ENCODE measurements at places on chromosomes 5 and 9.

- no peak for DNase-seq
Observed at GRCh38 chr5:66113160-66113559, 30.9 kb upstream of the SREK1 start.

DNA sequence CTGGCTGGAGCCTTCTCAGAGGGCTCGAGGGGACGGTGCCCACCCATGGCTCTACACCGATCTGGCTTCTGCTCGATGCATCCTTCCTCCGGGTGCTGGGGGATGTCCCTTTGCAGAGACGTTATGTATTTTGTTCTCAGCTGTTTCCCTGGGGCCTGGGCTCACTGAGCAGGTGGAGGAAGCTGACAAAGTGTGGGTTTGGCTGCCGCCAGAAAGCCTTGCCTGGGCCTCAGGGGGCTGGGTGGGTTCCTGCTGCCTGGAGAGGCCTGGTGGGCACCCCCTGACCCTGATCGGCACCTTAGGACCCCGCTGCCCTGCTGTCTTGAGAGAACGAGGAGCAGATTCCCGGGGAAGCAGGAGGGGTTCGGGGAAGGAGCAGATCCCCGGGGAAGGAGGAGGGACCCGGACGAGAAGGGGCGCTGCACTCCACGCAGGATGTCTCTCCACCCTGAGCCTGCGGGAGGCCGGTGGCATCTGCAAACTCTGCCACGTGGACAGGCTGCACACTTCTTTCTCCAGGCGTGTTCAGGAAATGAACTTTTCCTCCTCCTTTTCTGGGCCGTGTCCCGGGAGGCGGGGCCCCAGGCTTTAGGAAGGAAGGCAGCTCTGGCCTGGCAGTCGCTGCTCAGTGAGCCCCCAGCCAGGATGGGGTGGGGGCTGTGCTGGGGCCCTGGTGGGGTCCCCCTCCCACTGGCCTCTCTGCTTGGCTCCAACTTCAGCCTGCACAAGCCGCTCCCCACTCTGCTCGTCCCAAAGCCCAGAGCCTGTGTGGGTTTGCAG, 148.9 kb downstream of the RXRA start:
- no peak for DNase-seq

GRCh38 chr9:13049223-13049622, 230.3 kb downstream of the MPDZ start:
- DNase-seq, result no peak

GRCh38 chr9:122807271-122807900, 7.5 kb downstream of the OR1K1 start:
- no peak for DNase-seq

DNA sequence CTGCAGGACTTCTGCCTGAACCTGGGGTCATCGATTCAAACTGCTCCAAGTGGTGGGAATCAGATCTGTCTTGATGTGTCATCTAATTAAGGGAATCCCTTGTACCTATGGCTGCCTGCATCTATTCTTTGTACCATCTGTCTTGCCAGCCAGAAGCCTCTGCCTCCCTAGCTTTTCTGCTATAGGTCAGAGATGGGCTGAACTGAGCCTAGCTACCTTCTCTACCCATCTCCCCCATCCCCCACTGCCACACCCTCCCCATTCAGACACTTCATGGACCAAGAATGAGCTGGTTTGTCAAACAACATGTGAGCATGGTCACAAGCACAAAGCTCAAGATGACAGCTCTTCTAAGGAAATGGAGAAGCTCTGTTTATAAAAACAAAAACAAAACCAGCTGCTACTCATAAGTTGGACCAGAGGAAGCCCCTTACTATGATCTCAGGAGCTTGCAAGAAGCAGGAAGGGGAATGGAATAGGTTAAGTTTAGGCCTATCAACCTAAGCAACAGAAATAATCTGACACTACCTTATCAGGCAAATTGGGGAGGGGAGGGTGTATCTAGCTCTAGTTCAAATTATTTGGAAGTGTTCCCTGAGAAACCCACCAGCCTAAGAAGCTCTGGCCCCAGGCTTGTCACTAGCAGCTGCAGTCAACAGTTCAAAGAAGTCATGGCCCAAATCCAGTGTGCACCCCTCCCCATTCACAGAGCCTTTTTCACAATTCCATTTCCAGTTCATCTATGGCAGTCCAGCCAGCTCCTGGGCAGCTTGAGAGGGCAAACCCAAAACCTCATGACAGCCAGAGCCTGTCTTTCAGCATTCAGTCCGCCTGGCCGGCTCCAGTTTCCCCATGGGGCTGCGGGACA, 29.9 kb downstream of the SKP1 start:
- DNase-seq, result no peak
